ENCODE measurements at places on chromosomes 12 and 14. TPM values are rescaled to one million over a fixed set of nuclear protein-coding genes. Genes with fewer than 3 reads are reported as not detected.

DNA sequence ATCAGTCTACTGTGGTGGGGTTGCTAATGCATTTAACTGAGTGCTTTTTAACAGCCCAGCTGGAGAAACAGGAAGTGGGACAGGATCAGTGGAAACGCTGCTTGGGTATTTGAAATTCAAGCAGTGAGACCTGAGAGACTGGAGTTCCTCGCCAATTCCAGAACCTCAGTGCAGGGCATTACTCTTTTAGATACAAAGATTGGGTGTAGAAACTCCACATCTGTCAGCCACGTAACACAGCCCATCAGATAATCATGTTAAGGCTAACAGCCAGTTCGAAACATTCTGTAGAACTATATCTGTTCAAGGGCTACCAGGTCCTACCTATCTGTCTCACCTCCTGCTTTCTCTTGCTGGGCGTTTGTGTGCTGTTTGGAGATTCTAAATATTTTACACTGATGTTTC is 45.5 kb downstream of the RAD52 start:
- DNase-seq: no peak

HOXC12 gene
- total RNA-seq: not detected

- no peak for DNase-seq
Observed at GRCh38 chr12:112812600-112813406, 21.3 kb downstream of the RPH3A start.

RNASE3 gene
- not detected for total RNA-seq

DNA sequence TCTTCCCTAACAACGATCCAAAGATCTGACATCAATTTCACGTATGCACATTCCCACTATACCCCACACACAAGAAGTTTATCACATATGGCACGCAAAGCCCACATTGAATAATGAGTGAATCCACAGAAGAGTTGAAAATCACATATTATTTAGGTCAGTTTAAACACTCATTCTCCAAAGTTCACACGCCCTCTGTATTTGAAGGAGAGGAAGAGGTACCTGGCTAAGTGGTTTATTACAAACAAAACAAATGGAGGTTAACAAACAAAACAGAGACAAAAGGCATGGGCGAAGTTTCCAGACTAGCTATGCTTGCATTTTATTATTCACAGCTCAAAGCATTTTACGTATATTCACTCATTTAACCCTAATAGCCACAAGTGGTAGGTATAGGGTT is 41.8 kb downstream of the CPM start:
- no peak for DNase-seq

WDHD1 gene
- 9.0 TPM for total RNA-seq

- DNase-seq: no peak
Observed at GRCh38 chr12:132265056-132265800, 64.2 kb downstream of the GALNT9 start.

DNA sequence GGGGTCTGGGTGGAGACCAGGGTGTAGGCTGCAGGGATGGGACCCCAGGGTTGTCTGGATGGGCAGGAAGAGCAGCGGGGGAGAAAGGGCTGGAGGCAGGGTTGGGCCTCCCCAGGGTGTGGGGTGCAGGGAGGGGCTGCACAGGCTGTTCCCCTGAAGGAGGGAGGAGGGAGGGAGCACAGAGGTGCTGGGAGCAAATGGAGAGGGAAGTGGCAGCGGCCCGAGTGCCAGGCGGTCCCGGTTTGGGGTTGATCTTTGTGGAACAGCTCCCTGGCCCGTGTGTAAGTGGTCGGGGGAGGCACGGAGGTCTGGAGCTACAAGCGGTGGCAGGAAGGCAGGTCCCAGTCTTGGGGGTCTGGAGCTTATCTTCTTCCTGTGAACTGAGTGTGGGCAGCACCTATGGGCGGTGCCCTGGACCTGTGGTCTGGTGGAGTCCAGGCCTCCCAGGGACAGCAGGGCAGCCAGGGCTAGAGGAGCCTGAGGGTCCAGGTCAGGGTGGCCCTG is 391.6 kb downstream of the TMEM121 start:
- DNase-seq: no peak

GRCh38 chr12:99454539-99455172 is 192.9 kb upstream of the GARIN6 start:
- no peak for DNase-seq

DNA sequence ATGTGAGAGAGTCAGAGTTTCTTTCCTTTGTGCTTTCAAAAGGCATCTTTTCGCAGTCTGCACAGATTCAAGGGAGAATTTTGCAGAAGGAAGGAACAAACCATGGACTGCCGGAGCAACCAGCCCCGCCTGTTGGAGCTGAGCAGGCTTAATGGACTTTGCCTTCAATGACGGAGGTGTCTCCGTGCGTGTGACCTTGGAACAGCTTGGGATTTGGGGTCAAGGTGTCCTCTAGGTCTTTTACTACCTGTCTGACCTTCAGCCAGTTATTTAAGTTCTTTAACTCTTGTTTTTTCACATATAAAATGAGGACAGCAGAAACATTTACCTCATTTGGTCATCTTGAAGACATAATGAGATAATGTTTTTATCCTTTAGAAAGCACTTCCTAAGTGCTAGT is 4.1 kb downstream of the FGF23 start:
- no peak for DNase-seq
